Neural crest cell (in vitro differentiated cells): ENCODE measurements at places on chromosomes 5 and 9. TPM values are rescaled to one million over a fixed set of nuclear protein-coding genes. Genes with fewer than 3 reads are reported as not detected.

DNA sequence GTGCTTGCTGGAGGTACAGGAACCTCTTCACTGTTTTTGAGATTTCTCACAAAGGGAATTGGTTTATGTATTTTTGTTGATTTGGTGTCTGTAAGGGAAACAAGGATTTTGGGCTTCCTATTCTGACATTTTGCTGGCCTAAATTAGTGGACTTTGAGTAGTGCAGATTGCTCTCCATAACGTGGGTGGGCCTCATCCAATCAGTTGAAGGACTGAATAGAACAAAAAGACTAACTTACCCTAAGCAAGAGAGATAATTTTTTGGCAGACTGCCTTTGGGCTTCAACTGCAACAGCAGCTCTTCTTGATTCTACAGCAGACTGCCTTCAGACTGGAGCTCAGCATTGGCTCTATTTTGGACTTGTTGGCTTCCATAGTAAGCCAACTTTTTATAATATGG, 93.2 kb downstream of the MSX2 start:
- no peaks in the 10 kb centered on the region for H3K4me1 ChIP-seq
- H3K27ac ChIP-seq, result no peak overlapping the region

GRCh38 chr5:32523625-32524024, 61.7 kb upstream of the SUB1 start:
- H3K27ac ChIP-seq, result no peak overlapping the region
- H3K36me3 ChIP-seq, result no peaks in the 10 kb centered on the region
- H3K4me1 ChIP-seq, result peaks cover 4% of the 10 kb centered on the region
- H3K4me3 ChIP-seq, result no peak overlapping the region

GRCh38 chr5:134451936-134452505, 40.3 kb upstream of the CDKN2AIPNL start:
- no peaks in the 10 kb centered on the region for H3K4me1 ChIP-seq
- no peak overlapping the region for H3K27ac ChIP-seq
- H3K4me3 ChIP-seq, result no peak overlapping the region

GRCh38 chr5:761854-762710, 22.4 kb downstream of the ZDHHC11B start:
- peaks cover 25% of the 10 kb centered on the region for H3K4me1 ChIP-seq
- no peaks in the 10 kb centered on the region for H3K27me3 ChIP-seq
- H3K27ac ChIP-seq, result no peak overlapping the region
- no peak for DNase-seq
- no peak overlapping the region for H3K4me3 ChIP-seq

TMOD1 gene
- total RNA-seq, result 0.23 and 0.77 TPM in 2 replicates

DNA sequence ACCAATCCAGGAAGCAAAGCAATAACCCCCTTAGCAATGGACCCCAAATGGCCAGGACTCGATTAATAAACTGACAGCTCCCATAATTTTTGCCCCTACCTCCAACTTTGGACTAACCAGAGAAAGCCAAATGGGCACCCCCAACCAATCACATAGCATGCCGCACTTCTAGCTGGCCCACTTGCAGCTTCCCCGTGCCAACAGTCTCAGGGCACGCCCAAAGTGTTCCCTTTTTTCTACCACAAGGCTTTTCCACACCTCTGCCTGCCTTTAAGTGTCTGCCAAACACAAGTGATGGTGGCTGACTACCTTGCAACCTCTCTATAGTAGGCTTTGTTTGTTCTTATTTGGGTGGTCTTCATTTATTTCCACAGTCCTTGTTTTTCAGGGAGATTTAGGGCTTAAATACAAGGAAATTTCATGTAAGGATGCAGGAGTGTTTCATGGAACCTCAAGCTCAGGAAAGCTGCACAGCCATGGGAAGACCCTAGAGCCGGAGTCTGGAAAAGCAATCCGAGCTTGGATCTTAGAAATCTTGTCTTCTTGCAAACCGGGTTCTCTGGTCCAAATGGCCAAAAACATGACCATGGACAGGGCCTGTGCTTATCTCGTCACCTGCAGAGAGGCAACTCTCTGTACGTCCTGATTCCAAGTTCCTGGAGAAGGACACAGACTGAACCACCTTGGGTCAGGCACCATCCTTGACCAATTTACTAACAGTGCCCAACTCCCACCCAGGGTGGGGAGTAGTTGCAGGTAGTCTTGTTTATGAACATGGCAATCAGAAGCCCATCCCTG, 89.2 kb downstream of the THBS4 start:
- H3K27ac ChIP-seq, result peak overlapping the region; percentile 73
- DNase-seq, result no peak
- no peak overlapping the region for H3K4me3 ChIP-seq
- H3K36me3 ChIP-seq, result no peaks in the 10 kb centered on the region
- H3K27me3 ChIP-seq, result no peaks in the 10 kb centered on the region

DNA sequence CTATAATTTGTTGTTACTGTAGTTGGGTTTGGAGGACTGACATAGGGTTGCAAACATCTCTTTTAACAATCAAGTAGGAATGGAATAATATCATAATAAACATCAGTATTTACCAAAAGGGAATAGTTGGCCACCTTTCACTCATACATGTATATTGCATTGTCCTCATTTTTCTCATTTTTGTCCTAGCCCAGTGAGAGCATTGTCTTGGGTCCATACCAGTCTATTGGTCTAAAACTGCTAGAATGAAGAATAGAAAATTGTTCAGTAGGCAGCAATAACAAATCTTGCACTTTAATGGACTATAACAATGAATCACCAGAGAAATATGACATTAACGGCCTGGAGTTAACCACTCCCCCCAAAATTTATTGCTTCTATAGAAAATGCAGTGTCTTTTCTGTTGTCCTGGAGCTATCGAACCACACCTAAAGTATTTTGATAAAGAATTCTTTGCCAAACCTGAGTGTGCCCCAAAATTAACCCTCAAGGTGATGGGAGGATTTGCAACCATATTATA, 80.9 kb upstream of the IL33 start:
- no peak overlapping the region for H3K4me3 ChIP-seq
- no peak for DNase-seq
- no peaks in the 10 kb centered on the region for H3K36me3 ChIP-seq
- H3K27ac ChIP-seq, result no peak overlapping the region

DNA sequence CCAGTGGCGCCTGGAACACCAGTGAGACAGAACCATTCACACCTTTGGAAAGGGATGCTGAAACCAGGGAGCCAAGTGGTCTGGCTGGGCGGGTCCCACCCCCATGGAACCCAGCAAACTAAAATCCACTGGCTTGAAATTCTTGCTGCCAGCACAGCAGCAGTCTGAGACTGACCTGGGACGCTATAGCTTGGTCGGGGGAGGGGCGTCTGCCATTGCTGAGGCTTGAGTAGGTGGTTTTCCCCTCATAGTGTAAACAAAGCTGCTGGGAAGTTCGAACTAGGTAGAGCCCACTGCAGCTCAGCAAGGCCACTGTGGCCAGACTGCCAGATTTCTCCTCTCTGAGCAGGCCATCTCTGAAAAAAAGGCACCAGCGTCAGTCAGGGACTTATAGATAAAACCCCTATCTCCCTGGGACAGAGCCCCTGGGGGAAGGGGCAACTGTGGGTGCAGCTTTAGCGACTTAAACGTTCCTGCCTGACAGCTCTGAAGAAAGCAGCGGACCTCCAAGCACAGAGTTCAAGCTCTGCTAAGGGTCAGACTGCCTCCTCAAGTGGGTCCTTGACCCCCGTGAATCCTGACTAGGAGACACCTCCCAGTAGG, 42.0 kb upstream of the FKTN start:
- H3K27ac ChIP-seq, result no peak overlapping the region
- H3K27me3 ChIP-seq, result no peaks in the 10 kb centered on the region
- peaks cover 58% of the 10 kb centered on the region for H3K36me3 ChIP-seq
- H3K4me1 ChIP-seq, result no peaks in the 10 kb centered on the region

GRCh38 chr5:54902791-54903473, 82.5 kb downstream of the ESM1 start:
- H3K27me3 ChIP-seq, result peaks cover 42% of the 10 kb centered on the region
- H3K4me3 ChIP-seq, result no peak overlapping the region
- no peak overlapping the region for H3K27ac ChIP-seq
- no peaks in the 10 kb centered on the region for H3K36me3 ChIP-seq
- H3K4me1 ChIP-seq, result no peaks in the 10 kb centered on the region
